ENCODE measurements at places on chromosomes 2 and 18.

DNA sequence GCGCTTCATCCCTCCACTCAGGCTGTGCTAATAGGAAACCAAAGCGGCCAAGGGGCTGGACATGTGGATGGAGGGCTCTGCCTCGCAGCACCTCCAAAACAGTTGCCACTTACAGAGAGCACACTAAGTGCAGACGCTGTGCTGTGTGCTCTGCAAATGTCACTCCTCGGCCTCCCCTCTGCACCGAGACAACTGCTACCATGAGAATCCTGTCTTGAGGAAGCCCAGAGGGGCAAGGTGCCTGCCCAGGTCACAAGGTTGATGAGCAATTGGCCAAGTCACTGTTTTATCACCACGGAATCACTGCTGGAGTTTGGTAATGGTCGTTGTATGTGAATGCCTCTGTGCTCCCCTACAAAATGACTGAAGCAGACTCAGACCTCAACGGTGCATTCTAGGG, 132.2 kb downstream of the SEPTIN10 start:
- DNase-seq, result no peak

GRCh38 chr2:144830543-144830942, 310.6 kb upstream of the ZEB2 start:
- no peak for DNase-seq

GRCh38 chr2:229463841-229464346, 192.8 kb upstream of the PID1 start:
- DNase-seq, result no peak

DNA sequence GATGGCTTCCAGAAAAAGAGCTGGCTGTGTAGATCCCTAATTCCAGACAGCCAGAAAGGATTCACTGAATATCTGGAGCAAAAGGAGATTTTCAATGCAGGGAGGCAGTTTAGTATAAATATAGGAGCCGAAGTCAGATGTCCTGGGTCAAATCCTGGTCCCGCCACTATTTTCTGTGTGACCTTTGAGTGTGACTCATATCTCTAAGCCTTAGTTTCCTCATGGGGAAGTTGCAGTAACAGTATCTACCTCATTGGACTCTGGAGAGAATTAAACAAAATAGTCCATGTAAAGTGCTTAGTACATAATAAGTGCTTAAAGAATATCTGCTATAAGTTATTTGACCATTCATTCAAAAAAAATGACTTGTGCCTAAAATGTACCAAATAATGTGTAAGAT, 52.1 kb upstream of the ITGA6 start:
- DNase-seq, result no peak

- no peak for DNase-seq
These were observed 480.9 kb upstream of the FANCL start for GRCh38 chr2:58721912-58722591.

DNA sequence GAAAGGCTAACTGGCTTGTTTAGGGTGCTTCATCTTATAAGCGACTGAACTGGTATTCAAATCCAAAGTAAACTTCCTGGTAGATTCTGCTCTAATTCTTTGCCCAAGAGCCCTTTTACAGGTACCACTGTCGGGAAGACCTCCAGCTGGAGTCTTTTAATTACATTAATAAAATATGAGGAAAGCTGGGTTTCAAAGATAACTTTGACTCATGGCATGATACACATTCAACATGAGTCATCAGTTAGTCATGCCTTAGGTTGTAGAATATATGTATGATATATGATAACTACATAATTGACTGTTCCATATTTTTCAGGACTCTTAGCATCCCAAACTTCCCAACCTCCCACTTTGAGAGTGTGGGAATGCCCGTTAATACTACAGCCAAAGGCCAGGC, 32.3 kb downstream of the ZCCHC2 start:
- DNase-seq, result peak; percentile 4

DNA sequence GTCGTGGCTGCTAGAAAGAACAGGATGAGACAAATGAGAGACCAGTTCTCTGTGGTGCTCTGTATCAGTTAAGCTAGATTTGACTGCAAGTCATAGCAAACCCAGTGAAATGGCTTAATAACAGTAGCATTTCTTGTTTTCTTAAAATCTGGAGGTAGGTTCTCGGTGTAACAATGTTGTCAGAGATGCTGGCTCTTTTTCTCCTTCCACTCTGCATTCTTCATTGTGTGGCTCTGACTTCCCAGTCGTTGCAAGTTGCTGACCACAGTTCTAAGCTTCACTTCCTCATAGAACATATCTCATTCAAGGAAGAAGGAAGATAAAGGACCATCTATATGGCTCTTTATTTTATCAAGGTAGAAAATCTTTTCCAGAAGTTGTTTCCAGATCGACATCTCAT, 7.9 kb upstream of the CKAP2L start:
- DNase-seq, result no peak

Data from non-pigmented ciliary epithelial cell (primary cell).